ENCODE measurements at places on chromosomes 12 and 14. TPM values are rescaled to one million over a fixed set of nuclear protein-coding genes. Genes with fewer than 3 reads are reported as not detected.

DNA sequence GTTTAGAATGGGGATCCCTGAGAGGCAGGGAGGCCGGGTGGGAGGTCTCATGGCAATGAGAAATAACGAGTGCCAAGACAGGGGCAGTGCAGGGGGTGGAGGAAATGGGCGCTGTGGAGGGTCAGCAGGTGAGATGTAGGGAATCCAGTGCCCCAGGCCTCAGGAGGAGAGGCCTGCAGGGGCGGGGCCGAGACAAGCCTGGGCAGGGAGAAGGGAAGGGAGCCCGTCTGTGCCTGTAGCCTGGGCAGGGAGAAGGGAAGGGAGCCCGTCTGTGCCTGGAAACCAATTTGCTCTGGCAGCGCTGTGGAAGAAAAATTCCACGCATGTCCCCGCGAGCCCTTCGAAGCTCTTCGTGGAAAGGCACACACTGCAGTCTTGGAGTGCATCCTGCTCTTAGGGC is 10.6 kb upstream of the NCOR2 start:
- DNase-seq: no peak

- no peak for DNase-seq
These were observed 13.6 kb downstream of the SNRNP35 start for GRCh38 chr12:123471374-123472068.

DNA sequence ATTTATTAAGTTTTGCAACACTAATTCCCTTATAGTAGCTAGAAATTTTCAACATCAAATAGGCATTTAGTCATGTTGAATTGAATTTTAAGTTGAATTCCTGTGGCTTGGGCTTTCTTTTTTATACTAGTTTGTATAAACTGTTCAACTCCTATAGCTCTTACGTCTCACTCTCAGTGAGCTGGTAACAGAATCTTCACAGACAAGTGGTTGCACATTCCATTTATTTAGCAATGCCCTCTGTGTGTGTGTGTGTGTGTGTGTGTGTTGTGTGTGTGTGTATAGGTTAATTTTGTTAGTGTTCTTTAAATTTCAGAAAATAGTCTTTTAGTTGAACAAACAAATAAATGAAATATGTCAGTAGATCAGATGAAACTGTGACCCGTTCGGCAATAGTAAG is 425.0 kb downstream of the NPAS3 start:
- DNase-seq: no peak

DNA sequence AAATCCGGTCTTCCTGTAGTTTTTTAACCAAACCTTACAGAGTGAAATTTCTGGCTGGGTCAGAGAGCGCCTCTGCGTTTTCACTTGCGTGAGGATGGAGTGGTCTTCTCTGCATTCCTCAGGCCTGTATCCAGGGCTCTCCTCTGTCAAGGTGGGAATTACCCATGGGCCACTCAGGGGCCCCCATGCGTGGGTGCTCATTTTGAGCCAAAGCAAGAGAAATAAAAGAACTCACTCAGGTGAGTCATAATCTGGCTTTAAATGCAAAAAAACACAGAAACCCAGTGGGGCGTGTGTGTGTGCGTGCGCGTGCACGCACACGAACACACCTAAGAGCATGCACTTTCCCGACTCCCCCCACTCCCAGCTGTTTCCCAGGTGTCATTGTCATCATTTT is 104.0 kb upstream of the PWP1 start:
- DNase-seq: no peak

DNA sequence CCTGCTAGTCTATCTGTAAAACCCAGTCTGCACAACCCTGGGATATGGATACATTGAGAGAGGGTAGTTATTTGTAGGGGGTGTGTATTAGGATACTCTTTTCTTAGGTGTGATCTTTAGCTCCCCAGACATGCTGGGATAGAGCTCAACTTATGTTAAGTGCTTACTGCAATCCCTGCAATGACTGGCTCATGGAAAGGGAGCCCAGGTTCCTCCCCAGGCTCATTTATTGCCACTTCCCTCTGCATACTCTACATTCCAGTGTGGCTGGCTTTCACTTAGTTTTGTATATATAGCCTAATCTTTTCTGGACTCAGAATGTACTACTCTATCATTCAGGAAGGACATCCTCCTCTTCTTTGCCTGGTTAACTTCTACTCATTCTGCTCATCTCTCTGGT is 172.0 kb downstream of the SYT10 start:
- no peak for DNase-seq

The ASB2 gene
- total RNA-seq: 0.28 TPM

DNA sequence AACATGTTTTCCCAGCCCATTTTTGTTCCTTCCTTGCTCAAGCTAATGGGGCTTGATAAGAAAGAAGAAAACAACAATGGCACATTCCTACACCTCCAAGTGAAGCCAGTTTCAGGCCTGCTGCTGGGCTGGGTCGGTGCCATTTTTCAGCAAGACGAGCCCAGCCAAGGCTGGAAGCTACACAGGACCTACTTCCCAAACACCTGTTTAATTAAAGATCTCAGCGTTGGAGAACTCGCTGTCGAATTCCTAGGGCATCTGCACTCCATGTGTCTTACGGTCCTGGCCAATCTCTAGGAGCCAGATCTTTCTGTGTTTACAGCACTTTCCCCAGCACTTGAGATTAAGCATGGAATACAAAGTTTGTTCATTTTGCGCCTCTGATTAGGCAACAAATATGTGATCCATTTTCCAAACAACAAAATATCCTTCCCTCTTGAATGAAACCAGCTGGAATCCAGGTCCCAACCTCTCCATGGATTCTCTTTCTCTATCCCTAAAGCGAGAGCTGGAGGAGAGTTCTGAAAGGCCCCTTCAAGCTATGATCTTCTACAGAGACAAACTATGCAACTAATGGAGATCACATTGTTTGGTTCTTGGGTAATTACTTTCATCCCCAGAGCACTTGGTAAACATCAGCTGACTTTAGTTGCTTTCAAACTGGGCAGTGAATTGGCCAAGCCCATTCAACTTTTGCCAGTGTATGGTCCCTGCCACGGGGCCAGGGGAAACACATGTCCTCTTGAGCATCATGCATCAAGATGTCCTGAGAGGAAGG is 34.3 kb upstream of the TC2N start:
- DNase-seq: no peak

The HNRNPA1 gene
- 689 TPM for total RNA-seq

The PRPF40B gene
- total RNA-seq: 26.3 TPM

DNA sequence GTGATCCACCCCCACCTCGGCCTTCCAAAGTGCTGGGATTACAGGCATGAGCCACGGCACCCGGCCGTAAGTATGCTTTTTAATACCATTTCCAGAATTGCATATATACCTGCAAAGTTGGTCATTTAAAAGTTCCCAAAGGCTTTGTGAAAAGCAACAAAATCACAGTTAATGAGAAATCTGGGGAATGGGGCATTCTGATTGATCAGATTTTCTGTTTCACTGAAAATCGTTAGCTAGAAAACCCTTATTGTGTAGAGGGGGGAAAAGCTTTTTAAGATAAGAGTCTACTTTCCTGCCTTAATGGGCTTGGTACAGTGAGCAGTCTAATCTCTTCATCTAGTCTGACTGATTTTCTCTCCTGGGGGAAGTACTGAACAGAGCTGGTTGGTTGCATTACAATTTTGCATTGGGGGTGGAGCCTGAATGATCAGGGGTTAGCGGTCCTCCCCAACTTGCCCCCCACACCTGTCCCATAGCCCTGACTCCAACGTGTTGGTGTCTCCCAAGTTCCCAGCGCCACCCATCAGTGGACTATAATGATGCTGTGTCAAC is 23.8 kb downstream of the IL31 start:
- no peak for DNase-seq

DNA sequence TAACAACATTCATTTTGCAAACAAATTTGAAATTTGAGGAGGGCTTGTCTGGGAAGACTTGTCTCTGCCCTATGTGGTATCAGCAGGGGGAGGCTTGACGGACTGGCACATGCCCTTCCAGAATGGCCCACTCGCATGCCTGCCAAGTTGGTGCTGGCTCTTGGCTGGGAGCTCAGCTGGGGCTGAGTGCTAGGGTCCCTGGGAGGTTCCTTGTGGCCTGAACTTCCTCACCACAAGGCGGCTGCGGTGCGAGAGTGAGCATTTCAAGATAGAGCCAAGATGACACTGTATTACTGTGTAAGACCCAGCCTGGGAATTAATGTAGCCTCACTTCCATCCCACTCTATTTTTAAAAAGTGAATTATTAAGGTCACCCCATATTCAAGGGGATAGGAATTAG is 271.6 kb upstream of the PLEKHG7 start:
- DNase-seq: no peak

DNA sequence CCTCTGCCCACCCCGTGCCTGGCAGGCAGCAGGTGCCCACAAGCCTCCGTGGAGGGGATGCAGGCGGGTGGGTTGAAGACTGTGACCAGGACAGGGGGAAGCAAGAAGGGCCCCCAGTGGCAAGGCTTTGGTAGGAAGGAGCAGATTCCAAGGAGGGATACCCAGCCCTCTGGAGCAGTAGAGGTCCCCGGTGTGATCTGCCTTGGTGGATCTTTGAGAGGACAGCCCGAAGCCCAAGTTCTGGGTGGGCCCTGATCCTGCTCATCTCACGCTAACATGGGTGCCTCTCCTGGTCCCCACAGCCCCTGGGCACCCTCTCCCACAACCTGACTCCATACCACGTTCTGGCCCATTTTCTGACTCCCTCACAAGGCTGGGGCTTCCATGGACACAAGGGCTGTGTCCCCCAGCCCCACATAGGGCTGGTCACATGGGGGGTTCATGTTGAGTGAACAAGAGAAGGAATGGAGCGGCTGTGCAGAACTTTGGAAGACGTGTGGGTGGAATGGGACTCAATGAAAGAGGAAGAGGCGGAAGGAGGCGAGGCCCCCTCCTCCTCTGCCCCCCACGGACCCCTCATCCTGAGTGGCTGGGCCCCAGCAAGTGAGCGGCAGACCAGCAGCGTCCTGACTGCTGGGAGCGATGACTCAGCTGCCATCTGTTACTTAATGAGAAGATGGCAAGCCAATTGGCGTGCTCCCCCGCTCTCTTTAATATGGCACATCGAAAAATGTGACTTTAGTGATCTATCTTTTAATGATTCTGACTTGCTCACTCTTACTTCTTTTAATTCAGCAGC is 77.0 kb upstream of the BCL11B start:
- no peak for DNase-seq

GRCh38 chr12:109989380-109989779 is 6.8 kb downstream of the GIT2 start:
- no peak for DNase-seq

- DNase-seq: no peak
These were observed 15.9 kb downstream of the FBRSL1 start for GRCh38 chr12:132505852-132506219.

DNA sequence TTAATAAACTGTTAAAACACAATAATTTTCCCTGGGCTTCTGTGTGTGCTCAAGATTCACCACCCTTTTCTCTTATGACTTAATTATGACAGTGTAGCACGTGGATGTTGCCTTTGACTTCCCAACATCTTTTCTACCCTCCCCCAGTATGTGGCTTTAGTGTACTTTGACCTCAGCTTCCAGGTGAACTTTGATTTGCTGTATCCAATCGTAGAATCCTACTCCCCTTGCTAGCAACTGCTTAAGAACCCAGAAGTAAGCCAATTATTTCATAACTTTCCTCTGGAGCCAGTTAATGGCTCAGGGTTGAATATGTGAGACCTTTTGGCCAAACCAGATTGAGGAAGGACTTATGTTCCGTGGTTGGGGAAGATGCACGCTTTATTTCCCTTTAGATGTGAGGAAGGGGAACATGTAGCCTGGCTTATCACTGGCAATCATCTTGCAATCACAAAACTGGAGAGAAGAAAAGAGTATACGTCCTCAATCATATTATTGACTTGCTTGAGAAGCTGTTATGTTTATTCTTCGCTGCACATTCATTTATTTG is 259.6 kb upstream of the ATP2B1 start:
- DNase-seq: no peak
